ENCODE measurements at places on chromosomes 2 and 18.

GRCh38 chr2:238380785-238381184, 45.9 kb upstream of the ASB1 start:
- no peak for DNase-seq

- DNase-seq: no peak
Measured at GRCh38 chr18:9824952-9825371, 60.8 kb upstream of the TXNDC2 start.

DNA sequence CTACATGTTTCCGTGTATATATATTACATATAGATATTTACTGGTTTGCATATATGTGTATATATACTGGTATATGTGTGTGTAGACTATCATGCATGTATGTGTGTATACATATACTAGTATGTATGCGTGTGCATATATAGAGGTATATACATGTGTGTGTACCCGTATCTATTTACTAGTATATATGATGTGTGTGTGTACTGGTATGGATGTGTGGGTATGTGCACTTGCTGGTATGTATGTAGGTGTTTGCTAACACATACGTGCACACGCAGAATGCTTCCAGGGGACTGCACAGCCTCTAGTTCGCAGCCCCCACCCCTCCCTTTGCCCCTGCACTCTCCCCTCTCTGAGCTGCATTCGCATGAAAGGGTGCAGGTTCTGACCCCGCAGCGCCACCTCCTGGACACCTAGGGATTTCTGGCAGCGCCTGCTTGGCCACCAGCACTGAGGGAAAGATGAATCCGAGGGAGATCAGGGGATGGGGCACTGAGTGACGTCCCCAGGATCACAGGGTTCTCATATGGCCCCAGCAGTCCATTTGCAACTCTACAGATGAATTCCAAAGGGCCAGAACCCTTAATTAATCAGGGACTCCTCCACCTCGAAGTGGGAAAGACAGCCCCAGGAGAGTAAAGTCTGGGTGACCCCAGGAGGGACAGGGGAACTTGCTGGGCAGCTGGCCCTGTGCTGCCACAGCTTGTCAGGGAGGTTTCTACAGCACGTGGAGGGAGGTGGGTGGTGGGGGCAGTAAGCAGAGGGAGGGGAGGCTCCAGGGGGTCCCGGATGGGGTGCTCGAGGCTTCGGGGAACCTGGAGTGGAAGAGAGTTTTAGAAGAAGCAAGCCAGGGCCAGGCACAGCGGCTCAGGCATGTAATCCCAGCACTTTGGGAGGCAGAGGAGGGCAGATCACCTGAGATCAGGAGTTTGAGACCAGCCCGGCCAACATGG, 66.8 kb upstream of the ASAP2 start:
- DNase-seq: peak; percentile 81

DNA sequence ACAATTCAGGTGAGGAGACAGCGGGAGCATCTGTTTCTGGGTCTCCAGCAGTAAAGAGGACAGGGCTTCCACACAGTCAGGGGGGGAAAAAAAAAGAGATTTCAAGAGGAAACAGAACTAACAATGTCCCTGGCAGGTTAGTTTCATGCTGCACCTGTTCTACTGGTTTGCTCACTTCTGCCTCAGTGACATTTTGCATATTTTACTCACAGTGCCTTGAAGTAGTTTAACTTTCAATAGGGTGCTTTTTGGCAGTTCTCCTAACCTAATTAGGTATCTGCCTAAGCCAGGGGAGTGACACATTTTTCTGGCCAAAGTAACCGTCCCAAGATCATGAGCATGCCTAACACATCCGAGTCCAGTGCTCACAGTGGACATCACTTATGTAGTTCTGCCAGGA, 109.0 kb upstream of the ALK start:
- no peak for DNase-seq

- DNase-seq: no peak
Measured at GRCh38 chr18:680392-680791, 22.9 kb downstream of the TYMS start.

GRCh38 chr2:100791936-100792308, 28.0 kb upstream of the NPAS2 start:
- no peak for DNase-seq

GRCh38 chr2:70930371-70931329, 5.0 kb upstream of the ATP6V1B1 start:
- DNase-seq: peak; percentile 13

DNA sequence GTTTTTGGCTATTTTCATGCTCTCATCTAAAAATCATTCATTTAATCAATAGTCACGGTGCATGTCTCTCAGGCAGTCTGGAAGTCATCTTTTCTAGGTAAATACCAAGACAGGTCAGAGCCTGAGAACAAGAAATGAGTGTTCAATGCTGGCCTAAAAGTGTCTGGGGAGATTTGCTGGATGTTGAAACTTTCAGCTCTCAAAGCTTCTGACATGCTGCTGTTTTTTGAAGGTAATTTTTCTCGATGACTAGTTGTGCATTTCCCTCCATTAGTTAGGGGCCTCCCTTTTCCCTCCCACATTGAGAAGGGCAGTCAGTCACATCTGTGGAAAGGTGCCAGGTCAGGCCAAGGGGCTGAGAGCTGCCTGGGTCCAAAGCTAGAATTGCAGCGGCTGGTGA, 115.6 kb downstream of the LPIN1 start:
- peak; percentile 48 for DNase-seq
